ENCODE measurements at places on chromosomes 16 and 17.

DNA sequence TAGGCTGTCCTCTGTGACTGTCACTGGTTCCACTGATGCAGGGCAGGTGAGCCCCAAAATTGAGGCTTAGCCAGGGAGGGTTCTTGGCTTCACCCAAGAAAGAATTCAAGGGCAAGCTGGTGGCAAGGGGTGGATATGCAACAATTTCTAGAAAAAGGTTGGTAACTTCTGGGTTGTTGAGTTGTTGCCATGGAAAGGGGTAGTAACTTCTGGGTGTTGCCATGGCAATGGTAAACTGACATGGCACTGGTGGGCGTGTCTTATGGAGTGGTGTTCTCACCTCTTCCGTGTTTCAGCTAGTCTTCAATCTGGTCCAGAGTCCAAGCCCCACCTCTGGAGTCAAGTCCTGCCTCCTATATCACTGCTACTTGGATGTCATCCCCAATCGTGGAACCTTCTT, 9.5 kb upstream of the GUCY2D start:
- no peak for DNase-seq

- no peak for DNase-seq
Measured at GRCh38 chr17:9702482-9702881, 57.2 kb downstream of the USP43 start.

- no peak for DNase-seq
Measured at GRCh38 chr16:73011926-73012325, 36.0 kb downstream of the ZFHX3 start.

DNA sequence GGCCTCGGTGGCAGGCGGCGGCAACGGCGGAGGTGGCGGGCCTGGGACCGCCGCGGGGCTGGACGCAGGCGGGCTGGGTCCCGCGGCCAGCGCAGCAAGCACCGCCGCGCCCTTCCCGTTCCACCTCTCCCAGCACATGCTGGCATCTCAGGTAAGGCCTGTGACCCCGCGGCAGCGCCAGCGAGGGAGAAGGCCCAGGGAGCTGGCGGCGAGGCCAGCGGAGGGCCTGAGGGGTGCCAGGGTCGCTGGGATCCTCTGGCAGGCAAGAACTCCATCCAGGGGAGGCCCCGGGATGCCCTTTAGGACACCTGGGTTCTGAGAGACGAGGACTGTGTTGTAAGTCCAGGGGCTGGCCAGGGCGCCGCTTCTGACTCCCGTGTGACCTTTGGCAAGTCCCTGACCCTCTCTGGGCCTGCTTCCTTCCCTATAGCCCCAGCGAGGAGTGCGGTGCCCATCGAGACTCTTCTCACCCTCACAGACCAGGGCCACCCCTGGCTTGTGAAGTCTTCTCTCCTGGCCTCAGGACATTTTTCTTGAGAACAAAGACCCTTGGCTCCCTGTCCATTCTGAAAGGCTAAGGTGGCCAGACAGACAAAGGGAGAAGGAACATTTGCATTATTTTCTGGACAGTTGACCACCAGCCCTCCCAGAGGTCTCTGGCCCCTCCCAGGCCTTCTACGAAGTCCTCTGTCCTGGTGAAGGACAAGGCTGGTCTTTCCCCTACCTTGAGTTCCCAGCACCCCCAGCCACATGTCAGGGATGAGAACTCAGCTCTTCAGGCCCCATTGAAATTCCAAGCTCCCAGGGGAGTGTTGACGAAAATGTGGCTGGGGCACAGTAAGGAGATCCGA, 6.3 kb downstream of the TBX2 start:
- no peak for DNase-seq

DNA sequence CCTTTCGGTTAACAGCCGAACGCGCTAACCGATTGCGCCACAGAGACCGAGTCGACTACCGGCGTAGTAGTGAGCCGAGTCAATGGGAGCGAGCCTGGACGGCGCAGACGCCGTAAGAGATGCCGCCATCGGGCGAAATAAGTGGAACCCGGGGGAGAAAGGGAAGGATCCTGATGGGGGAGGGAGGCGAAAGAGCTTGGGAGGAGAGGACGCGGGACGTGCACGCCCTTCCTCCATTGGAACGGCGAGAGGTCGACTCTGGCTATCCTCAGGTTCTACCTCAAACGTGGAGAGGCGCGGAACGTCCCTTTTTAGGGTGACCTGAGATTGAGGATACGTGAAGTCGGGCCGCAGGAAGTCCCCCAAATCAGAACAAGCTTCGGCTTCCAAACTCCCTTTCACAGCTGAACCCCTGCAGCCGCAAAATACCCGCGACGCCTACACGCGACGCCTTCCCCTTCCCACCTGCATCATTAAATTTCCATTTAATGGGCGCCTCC, 683 bp upstream of the PSMB3 start:
- peak; percentile 59 for DNase-seq

DNA sequence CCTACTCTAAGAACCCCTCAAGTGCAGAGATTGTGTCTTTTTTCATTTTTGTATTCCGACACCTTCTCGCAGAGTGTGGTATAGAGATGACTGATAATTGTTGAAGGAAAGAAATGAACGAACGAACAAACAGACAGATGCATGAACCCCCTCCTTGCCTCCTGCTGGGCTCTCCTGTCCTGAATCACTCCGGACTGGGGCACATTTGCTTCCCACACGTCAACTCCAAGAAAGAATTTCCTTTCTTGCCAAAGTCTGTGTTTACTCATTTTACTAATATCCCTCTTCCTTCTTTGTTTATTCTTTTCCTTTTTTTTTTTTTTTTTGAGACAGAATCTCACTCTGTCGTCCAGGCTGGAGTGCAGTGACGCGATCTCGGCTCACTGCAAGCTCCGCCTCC, 37.5 kb upstream of the BHLHA9 start:
- DNase-seq, result no peak

DNA sequence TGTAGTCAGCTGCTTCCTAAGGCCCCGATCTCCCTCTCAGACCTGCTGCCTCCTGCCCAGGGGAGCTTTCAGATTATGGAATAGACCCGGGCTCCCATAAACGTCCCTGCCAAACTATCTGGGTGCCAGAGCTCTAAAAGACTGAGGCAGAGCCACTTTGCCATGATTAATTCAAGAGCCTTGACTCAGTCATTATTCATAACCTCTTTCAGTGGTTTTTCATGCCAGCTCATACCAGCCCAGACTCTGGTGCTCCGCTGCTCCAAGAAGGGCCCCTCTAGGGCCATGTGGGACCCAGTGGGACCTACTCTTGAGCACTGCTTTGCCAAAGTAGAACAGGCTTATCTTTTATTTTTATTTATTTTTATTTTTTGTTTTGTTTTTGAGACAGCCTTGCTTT, 23.9 kb downstream of the DNAI2 start:
- no peak for DNase-seq
